Stimulated activated CD4-positive, alpha-beta T cell treated with anti-CD3 and anti-CD28 coated beads, TNF-alpha, amount 100 ng/mL, for 4 hours (primary cell): ENCODE measurements at places on chromosomes 12 and 14.

DNA sequence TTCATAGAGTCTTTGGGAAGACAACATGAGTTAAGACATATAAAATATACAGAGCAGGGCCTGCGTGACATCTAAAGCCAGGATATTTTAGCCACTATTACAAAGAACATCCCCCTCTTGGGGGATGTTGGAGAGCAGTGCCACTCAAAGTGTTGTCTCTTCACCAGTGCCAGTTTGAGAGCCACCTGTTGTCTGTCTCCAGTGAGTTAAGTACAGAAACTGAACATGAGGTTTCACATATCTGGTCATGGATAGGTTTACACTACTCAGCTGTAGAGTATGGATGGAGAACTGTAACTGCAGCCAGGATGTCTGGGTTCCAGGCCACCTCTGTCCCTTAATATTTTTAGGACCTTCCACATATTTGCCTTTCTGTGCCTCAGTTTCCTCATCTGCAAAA, 39.1 kb downstream of the RNFT2 start:
- DNase-seq = no peak

DNA sequence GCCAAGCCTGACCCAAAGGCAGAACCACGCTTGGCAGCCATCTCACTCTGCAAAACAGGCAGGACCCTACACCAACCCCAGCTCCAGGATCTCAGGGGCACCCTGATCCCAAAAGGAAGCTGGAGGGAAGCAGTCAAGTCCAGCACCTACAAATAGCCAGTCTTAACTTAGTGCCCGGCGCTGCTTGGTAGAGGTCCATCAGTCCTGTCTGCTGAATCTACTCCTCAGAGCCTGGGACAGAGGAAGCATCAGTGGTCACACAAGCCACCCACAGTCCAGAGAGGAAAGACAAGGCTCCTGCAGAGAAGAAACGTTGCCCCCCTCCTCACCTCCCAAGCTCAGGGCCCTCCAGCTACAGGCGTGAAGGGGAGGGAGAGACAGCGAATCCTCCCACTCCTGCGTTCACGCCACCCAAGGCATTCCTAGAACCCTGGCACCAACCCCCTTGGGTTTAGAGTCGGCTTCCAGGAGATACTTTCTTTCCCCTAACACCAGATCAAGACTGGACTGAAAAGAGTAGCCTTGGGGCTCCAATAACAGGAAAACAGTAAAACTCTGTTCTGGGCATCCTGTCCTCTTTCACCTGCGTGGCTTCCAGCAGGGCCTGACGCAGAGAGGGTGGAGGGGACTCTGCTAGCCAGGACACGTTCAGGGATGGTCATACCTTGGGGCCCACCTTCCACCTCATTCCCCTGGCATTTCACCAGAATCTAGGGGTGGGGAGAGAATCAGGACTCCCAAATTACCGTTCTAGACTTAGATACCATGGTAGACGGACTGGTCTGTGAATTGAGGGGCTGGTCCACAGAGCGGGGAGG, 1.2 kb downstream of the PXN start:
- no peak for DNase-seq

DNA sequence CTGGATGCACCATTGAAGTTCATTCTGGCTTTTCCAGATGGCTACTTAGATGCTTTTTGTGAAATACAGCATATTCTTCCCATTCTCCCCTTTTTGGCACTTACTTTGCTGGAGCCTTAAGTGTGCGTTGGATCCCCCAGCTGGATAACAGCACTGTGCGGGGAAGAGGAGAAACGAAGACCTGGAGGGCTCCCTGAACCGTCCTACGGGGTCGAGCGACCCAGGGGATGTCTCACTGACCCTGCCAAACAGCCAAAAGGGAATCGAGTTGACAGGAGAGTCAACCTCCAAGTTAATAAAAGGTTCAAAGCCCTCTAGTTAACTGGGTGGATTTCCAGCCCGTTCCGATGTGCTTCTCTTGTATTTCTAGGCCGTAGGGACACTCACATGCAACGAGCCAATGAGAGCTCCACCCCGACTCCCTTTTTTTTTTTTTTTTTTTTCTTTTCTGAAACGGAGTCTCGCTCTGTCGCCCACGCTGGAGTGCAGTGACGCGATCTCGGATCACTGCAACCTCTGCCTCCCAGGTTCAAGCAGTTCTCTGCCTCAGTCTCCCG, 1.0 kb upstream of the CAMKK2 start:
- DNase-seq = peak; percentile 18

GRCh38 chr14:23025151-23025814, 9.4 kb downstream of the PSMB5 start:
- no peak for DNase-seq

GRCh38 chr12:39235990-39236767, 206.7 kb downstream of the KIF21A start:
- no peak for DNase-seq

GRCh38 chr12:113766879-113767878, 198.9 kb downstream of the RBM19 start:
- DNase-seq = no peak

DNA sequence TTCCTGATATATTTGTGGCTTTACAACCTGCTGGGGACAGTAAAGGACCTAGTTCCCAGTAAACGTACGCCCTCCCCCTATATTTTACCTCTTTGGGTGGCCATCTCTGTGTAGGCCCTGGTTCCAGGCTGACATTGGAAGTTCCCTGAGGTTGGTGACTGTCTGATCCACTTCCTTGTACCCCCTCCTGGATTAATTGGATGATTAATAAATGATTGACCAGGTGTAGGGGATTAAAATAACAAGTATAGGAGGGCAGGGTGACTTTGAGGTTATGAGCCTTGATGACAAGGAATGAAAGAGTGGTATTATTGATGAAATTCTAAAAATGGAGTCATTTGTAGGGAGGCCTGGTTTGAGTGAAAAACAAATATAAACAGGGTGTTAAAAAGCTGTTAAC, 9.6 kb downstream of the SUSD6 start:
- no peak for DNase-seq

DNA sequence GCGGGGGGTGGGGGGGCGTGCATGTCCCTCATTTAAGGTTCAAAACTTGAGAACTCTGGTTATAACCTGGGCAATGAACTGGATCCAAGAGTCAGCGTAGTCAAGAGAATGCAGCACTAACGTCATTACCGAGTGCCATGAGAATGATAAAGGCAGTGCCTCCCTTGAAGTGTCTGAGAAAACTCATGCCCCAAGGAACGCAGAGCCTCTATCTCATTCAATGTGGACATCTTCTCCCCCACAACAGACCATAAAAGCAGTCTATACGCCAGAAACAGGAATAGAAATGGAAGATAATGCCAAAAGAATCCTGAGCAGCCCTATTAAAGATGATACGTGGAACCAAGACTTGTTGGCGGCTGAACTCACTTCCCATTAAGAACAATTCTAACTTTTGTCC, 208.6 kb downstream of the MED13L start:
- no peak for DNase-seq
